ENCODE measurements at places on chromosomes 3 and 15.

DNA sequence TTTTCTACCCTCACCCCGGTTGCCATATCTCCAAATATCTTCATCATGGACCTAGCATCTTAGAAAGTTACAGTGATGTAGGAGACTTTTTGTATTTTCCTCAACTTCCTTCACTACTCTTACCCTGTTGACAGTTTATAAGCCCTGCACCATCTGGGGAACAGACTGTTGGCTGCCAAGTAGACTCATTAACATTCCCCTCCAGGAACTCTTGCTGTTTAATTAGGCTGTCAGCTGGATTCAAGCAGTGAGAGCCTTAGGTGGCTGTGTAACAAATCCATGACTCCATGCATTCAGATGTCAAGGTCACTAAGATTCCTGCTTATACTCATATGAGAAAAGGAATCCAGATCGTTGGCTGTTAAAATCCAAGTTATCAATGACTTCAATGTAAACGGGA, 198.3 kb downstream of the NAALADL2 start:
- DNase-seq = no peak

DNA sequence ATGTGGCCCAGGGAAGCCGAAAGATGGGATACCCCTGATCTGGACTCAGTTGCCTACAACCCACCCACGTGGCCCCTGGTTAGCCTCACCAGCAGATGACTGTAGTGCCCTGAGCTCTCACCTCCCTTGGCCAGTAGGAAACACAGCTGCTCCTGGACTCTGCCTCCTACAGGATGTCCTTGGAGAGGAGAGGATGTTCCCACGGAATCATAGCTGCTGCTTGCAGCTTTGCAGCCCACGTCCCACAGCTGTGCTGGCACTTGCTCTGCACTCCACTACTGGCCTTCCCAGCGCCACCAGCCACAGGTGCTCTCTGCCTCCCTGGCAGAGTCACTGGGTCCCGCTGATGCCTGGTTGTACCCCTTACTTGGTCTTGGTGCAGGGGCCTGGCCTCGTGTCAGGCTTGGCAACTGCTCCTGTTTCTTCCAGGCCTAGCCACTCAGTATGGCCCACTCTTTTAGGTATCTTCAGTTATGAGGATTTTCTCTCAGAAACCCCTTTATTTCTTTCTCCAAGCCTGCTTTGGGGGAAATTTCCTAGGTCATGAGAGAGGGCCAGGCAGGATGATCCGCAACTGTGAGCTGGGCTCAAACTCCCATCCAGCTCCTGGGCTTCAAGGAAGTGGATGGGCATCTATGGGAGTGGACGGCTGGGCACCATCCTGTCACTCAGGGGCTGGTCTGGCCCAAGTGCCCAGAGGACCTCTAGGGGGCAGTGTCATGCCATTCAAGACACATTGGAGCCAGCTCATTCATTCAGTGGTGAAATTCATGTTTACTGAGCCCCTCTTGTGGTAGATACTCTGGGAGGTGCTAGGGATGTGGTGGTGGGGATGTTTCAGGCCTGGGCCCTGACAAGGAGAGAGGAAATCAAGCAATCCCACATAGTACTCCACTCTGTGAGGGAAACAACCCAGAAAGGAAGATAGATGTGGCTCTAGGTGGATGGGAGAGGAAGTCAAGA, 16.2 kb upstream of the VILL start:
- DNase-seq = peak; percentile 52

- no peak for DNase-seq
Measured at GRCh38 chr3:62210011-62210410, 163.3 kb downstream of the FEZF2 start.

- DNase-seq = no peak
Measured at GRCh38 chr3:46672349-46672695, 21.2 kb downstream of the ALS2CL start.

GRCh38 chr3:194606941-194607340, 26.3 kb downstream of the TMEM44 start:
- DNase-seq = no peak

DNA sequence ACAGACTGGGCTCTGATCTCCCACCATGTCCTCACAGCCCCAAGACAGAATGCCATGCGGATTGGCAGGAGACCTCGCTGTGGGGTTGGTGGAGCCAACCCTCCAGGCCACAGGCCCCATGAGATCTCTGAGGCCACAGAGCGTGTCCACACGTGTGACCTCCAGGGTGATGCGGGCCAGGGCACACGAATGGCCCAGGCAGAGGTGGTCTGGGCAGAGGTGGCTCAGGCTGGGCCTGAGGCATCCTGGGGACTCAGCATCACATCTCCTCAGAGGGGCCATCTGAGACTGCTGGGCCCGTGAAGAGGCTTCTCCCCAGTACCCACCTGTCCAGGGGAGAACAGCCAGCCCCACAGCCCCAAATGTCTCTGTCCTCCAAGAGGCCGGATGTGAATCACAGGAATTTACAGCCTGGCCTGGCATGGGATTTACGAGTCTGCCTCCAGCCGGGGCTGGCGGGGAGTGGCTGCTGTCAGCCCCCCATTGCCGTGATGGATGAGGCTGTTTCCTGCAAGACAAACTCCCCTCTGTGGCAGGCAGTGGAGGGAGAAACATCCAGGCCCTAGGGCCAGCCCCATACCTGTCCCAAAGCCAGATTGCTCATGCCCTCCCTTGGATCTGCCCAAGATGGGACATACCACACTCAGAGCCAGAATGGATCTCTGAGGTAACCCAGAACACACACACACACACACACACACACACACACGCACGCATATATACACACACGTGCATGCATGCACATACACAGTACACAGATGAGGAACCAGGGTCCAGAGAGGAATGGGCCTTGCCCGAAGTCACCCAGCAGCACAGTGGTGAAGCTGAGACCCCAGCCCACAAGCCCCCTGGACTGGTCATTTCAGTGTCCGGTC, 208.3 kb downstream of the TBC1D2B start:
- no peak for DNase-seq

DNA sequence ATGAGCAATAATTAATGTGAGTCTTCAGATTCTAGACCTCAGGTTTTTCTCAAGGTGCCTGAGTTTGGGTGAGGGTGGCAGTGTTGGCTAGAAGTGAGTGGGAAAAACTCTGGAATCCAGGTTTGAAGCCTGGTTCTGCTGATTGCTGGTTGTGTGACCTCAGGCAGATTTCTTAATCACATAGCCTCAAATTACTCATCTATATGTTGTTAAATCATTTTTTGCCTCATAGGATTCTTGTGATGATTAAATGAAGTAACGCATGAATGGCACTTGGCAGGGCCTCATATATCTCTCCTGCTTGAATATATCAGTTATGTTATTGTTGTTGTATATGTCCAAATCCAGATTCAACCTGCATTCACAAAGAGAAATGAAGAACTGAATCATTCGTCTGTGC, 60.5 kb downstream of the NR2F2 start:
- DNase-seq = no peak
